ENCODE measurements at places on chromosomes 12 and 14. TPM values are rescaled to one million over a fixed set of nuclear protein-coding genes. Genes with fewer than 3 reads are reported as not detected.

- H3K27me3 ChIP-seq, result no peaks in the 10 kb centered on the region
- no peak overlapping the region for H3K27ac ChIP-seq
- H3K36me3 ChIP-seq, result no peaks in the 10 kb centered on the region
- no peak overlapping the region for H3K4me3 ChIP-seq
- DNase-seq, result no peak
- H3K4me1 ChIP-seq, result no peaks in the 10 kb centered on the region
Measured at GRCh38 chr12:106157802-106158201, 19.0 kb upstream of the NUAK1 start.

GRCh38 chr12:76622351-76622750 lies 62.8 kb upstream of the OSBPL8 start:
- H3K4me3 ChIP-seq, result no peak overlapping the region
- DNase-seq, result no peak
- no peaks in the 10 kb centered on the region for H3K36me3 ChIP-seq
- no peak overlapping the region for H3K27ac ChIP-seq
- no peaks in the 10 kb centered on the region for H3K27me3 ChIP-seq

DNA sequence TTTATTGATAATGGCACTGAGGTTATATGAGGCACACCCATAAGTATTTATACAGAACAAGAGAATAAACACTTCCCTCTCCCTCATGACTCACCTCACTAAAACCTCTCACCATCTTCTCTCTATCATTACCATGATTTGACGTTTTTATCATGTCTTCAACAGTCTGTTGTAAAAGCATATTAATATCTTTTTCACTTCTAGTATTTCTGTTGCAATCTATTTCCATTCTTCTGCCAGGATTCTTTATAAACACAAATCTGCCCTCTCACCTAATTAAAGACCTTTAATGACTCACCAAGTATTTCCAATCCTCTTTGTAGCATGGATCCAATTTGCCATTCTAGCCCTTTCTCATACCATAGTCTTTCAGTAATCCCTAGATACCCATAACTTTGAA lies 527.7 kb downstream of the SLC16A7 start:
- no peaks in the 10 kb centered on the region for H3K36me3 ChIP-seq
- H3K4me3 ChIP-seq, result no peak overlapping the region
- H3K4me1 ChIP-seq, result no peaks in the 10 kb centered on the region
- H3K27ac ChIP-seq, result no peak overlapping the region
- DNase-seq, result no peak
- no peaks in the 10 kb centered on the region for H3K27me3 ChIP-seq

DNA sequence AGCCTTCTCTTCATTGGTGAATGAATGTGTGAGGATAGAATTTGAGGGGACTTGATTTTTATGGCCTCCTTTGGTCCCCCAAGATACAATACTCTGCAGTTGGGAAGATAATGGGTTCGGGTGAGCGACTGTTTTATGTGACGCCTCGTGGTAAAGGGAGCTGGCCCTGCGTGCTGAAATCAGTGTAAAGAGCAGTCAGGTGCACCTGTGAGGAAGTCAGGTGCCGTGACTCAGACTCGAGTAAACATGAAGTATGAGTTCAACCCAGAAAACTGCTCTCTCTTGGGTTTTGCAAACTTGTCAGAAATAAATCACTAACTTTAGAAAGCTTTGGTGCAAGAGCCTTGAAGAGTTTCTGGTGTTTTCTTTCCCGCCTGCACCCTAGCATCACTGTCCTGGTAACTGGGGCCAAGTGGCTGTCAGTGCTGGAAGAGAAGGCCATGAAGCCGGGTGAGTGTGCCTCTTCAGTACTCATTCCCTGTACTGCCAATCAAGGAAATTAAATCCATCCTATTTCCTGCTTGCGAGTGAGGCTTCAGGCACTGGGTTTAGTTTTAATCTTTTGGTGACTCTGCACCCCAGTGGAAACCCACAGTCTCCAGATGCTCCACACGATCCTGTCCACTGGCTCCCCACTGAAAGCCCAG lies 59.2 kb downstream of the AACS start:
- H3K27me3 ChIP-seq, result no peaks in the 10 kb centered on the region
- H3K4me1 ChIP-seq, result no peaks in the 10 kb centered on the region
- no peak overlapping the region for H3K4me3 ChIP-seq

DNA sequence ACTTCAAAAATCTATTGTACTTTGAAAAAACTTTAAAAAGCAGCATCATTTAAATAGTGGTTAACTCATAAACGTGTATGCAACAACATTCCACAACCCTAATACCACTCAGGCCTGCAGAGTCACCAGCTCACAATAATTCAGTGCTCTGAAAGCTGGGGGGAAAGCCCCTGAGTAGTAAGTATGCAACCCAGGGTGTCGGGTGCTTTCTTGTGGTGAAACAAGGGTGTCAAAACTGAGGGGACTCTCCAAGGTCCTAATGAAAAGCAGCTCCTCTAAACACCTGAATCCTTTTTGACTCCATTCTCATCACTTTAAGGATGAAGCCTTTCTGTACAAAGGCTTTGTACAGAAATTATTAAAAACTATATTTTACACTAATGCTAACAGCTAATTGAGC lies 33.7 kb downstream of the FGFR1OP2 start:
- no peak for DNase-seq

DNA sequence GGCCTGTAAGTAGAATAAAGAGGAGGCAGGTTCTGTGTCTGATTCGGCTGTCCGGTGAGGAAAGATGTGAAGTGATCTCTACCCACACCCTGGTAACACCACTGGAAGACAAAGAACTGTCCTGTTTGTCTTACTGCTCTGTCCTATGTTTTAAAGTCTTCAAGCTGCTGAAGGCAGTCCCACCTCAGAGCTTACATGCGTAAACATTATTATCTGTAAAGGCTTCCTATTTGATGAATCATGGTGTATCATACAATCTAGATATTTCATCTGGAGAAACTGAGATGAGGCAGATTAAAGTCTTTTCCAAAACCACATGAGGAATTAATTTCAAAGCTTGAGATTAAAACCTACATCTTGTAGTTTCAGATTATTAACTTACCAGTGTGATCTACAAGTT lies 427.6 kb downstream of the ZFP36L1 start:
- no peak for DNase-seq
- H3K4me3 ChIP-seq, result no peak overlapping the region
- H3K27me3 ChIP-seq, result no peaks in the 10 kb centered on the region
- no peaks in the 10 kb centered on the region for H3K4me1 ChIP-seq
- no peaks in the 10 kb centered on the region for H3K36me3 ChIP-seq
- peak overlapping the region; percentile 56 for H3K27ac ChIP-seq

- H3K4me1 ChIP-seq, result no peaks in the 10 kb centered on the region
- H3K27ac ChIP-seq, result no peak within 1 kb of the TSS
- no peak within 1 kb of the TSS for H3K4me3 ChIP-seq
- no peaks in the 10 kb centered on the region for H3K36me3 ChIP-seq
Measured at GRCh38 chr12:119334430-119335170, at the start of gene CCDC60. Gene CCDC60, plus strand, starts transcription at chr12:119334729. Its CDS starts 448 bp downstream, at chr12:119335177.

DNA sequence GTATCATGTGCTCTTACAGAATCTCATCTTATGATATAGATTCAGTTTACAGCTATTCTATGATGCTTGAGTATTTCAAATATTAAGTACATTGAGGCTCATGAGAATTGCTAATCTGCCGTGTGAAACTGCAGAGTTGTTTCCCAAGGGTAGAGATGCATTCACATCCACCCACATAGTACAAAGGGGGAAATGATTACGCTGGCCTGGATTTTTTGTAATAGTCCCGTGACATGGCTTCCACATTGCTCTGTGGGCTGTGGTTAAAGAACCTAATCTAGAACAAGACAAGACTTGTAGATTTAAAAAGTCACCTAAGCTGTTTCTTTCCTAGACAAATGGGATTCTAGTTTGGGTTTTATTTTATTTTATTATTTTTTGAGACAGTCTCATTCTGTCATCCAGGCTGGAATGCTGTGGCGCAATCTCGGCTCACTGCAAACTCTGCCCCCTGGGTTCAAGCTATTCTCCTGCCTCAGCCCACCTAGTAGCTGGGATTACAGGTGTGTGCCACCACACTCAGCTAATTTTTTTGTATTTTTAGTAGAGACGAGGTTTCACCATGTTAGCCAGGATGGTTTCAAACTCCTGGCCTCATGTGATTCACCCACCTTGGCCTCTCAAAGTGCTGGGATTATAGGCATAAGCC lies 13.0 kb upstream of the RIOX1 start:
- no peak for DNase-seq
- H3K36me3 ChIP-seq, result no peaks in the 10 kb centered on the region
- H3K4me1 ChIP-seq, result peaks cover 6% of the 10 kb centered on the region
- no peak overlapping the region for H3K27ac ChIP-seq

- no peak overlapping the region for H3K4me3 ChIP-seq
- no peaks in the 10 kb centered on the region for H3K27me3 ChIP-seq
- H3K4me1 ChIP-seq, result no peaks in the 10 kb centered on the region
- H3K36me3 ChIP-seq, result no peaks in the 10 kb centered on the region
Measured at GRCh38 chr14:98109326-98109725, 1162.7 kb downstream of the BCL11B start.

GRCh38 chr12:57162553-57163125 lies 15.2 kb upstream of the LRP1-AS start:
- H3K27me3 ChIP-seq, result no peaks in the 10 kb centered on the region
- DNase-seq, result no peak
- no peak overlapping the region for H3K4me3 ChIP-seq
- no peaks in the 10 kb centered on the region for H3K4me1 ChIP-seq
- peaks cover 80% of the 10 kb centered on the region for H3K36me3 ChIP-seq
- no peak overlapping the region for H3K27ac ChIP-seq

- no peak overlapping the region for H3K4me3 ChIP-seq
- no peak overlapping the region for H3K27ac ChIP-seq
- no peaks in the 10 kb centered on the region for H3K4me1 ChIP-seq
Measured at GRCh38 chr14:51852541-51852940, 7.9 kb upstream of the GNG2 start.

DNA sequence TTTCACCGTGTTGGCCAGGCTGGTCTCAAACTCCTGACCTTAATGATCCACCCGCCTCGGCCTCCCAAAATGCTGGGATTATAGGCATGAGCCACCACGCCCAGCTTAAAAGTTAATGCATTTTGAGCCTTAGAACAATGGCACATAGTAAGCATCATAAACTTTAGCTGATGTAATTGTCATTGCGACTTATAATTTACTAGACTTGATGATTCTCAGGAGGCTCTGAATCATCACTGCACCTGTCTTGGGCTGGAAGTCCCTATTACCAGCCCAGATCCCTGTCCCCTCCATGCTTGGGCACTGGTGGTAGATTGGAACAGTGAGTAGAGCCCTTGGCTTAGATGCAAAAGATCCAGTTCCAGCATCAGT lies 26.1 kb downstream of the KMT5A start:
- peaks cover 12% of the 10 kb centered on the region for H3K36me3 ChIP-seq
- no peaks in the 10 kb centered on the region for H3K4me1 ChIP-seq
- DNase-seq, result no peak
- H3K4me3 ChIP-seq, result no peak overlapping the region
- no peaks in the 10 kb centered on the region for H3K27me3 ChIP-seq
- no peak overlapping the region for H3K27ac ChIP-seq

DNA sequence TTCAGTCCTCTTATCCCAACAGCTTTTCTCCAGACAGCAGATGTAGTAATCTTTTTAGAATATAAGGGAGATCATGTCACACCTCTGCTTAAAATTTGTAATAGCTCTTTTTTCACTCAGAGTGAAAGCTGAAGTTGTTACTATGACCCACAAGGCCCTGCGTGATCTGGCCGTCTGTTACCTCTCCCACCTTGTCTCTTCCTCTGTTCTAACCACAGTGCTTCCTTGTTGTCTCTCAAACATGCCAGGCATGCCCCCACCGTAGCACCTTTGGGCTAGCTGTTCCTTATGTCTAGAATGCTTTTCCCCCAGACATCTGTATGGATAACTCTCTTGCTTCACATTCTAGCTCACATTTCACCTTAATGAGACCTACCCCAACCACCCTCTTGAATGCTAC lies 6.5 kb downstream of the NECAP1 start:
- DNase-seq, result no peak
- H3K4me3 ChIP-seq, result no peak overlapping the region
- H3K27me3 ChIP-seq, result no peaks in the 10 kb centered on the region
- H3K36me3 ChIP-seq, result peaks cover 39% of the 10 kb centered on the region
- peaks cover 2% of the 10 kb centered on the region for H3K4me1 ChIP-seq
- no peak overlapping the region for H3K27ac ChIP-seq

- H3K36me3 ChIP-seq, result no peaks in the 10 kb centered on the region
- H3K27ac ChIP-seq, result no peak overlapping the region
- H3K27me3 ChIP-seq, result no peaks in the 10 kb centered on the region
- H3K4me1 ChIP-seq, result peaks cover 10% of the 10 kb centered on the region
- no peak overlapping the region for H3K4me3 ChIP-seq
Measured at GRCh38 chr14:105500726-105501101, 9.7 kb downstream of the TEDC1 start.

GRCh38 chr14:102901633-102902032 lies 20.8 kb upstream of the AMN start:
- H3K4me3 ChIP-seq, result no peak overlapping the region
- no peaks in the 10 kb centered on the region for H3K27me3 ChIP-seq
- H3K36me3 ChIP-seq, result peaks cover 3% of the 10 kb centered on the region
- H3K4me1 ChIP-seq, result no peaks in the 10 kb centered on the region
- H3K27ac ChIP-seq, result no peak overlapping the region
- no peak for DNase-seq

DNA sequence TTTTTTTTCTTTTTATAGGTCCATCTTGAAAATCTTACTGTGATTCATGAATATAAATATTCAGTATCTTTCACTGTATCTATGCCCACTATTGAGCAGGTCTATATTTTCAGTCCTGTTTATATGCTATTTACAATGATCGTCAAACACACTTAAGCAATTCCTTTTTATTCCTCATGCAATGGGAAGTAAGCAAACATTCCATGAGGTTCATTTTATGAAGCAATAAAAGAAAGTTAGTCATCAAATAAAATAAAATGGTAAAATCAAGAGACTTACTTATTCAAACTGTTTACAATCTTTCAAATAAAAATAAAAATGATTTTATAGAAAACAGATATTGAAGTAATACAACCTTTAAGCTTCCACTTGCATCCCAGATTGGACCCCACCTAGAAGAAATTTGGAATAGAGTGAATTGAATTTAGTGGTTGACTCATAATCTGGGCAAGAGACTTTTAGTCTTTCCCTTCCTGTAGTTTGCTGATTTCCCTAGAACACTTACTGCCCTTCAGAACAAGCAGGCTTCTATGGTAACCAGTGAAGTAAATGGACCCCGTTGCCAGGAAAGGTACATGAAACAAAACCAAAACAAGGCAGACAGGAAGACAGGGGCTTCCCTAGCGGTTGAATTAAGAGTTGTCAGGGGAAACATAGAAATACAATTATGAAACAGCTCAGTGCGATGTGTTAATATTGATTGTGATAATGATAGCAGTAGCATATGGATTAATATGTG lies 241.0 kb upstream of the ATP2B1 start:
- no peaks in the 10 kb centered on the region for H3K36me3 ChIP-seq
- H3K27ac ChIP-seq, result no peak overlapping the region
- H3K4me1 ChIP-seq, result no peaks in the 10 kb centered on the region
- no peak overlapping the region for H3K4me3 ChIP-seq
- no peaks in the 10 kb centered on the region for H3K27me3 ChIP-seq
- no peak for DNase-seq

- no peaks in the 10 kb centered on the region for H3K36me3 ChIP-seq
- no peak overlapping the region for H3K4me3 ChIP-seq
- no peaks in the 10 kb centered on the region for H3K27me3 ChIP-seq
- DNase-seq, result no peak
- H3K4me1 ChIP-seq, result no peaks in the 10 kb centered on the region
Measured at GRCh38 chr12:27805238-27805637, 25.2 kb upstream of the MANSC4 start.

- H3K4me3 ChIP-seq, result no peak overlapping the region
- no peak overlapping the region for H3K27ac ChIP-seq
- no peak for DNase-seq
- no peaks in the 10 kb centered on the region for H3K27me3 ChIP-seq
- H3K4me1 ChIP-seq, result no peaks in the 10 kb centered on the region
- no peaks in the 10 kb centered on the region for H3K36me3 ChIP-seq
Measured at GRCh38 chr12:65651060-65651459, 173.2 kb upstream of the HMGA2 start.

The MIP gene
- 0.09 TPM for total RNA-seq

The C12orf60 gene
- total RNA-seq, result 1.5 TPM

The DIABLO gene
- total RNA-seq, result 27.4 TPM

The DDX24 gene
- 53.2 TPM for total RNA-seq

The LRRK2 gene
- 6.9 TPM for total RNA-seq

The FGF6 gene
- not detected for total RNA-seq

The ALX1 gene
- total RNA-seq, result not detected
